H1 (cell line): ENCODE measurements at places on chromosomes 4 and X. TPM values are rescaled to one million over a fixed set of nuclear protein-coding genes. Genes with fewer than 3 reads are reported as not detected.

HMGN5 gene
- polyA plus RNA-seq, result 3.3 and 6.0 TPM in 2 replicates

DNA sequence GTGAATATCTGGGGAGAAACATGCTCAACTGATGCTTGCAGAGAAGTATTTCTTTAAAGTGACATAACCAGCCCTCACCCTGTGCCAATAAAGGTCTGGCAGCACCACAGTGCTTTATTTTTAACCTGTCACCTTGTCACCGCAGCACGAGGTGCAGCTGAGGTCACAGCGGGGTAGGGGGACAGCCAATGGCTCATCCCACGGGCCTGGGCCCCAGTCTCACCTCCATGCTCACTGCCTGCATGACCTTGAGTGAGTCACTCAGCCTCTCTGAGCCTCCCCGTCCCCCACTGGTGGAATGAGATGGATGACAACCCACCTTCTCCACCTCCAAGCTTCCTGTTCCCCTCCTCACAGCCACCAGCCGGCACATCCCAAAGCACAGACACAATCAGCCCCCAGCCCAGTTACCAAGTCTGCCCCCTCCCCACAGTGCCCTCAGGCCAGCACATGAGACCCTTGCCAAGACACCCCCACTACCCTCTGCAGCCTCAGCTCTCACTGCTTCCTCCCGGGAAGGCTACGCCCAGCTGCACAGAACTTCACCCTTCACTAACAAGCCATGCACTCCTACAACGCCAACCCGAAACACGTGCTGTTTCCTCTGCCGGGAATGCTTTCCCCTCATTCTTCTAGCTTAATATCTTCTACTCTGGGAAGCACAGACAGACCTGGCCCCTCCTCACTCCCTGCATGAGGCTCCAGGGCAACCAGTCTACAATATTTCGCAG, 24.9 kb upstream of the MAN2B2 start:
- no peak for DNase-seq

PPP2R2C gene
- 6.4 and 7.5 TPM in 2 replicates for polyA plus RNA-seq

ITGB1BP2 gene
- 2.6 and 2.9 TPM in 2 replicates for polyA plus RNA-seq

SMARCA1 gene
- polyA plus RNA-seq, result 8.6 and 13.1 TPM in 2 replicates

- peak; percentile 76 for DNase-seq
These were observed 3.3 kb upstream of the NKX3-2 start for GRCh38 chr4:13547485-13548041.

GRCh38 chr4:3215733-3216132, 33.2 kb upstream of the MSANTD1 start:
- DNase-seq, result no peak

GRCh38 chr4:13201241-13201640, 282.9 kb downstream of the RAB28 start:
- DNase-seq, result no peak

KLHL4 gene
- 4.4 and 8.8 TPM in 2 replicates for polyA plus RNA-seq

DNA sequence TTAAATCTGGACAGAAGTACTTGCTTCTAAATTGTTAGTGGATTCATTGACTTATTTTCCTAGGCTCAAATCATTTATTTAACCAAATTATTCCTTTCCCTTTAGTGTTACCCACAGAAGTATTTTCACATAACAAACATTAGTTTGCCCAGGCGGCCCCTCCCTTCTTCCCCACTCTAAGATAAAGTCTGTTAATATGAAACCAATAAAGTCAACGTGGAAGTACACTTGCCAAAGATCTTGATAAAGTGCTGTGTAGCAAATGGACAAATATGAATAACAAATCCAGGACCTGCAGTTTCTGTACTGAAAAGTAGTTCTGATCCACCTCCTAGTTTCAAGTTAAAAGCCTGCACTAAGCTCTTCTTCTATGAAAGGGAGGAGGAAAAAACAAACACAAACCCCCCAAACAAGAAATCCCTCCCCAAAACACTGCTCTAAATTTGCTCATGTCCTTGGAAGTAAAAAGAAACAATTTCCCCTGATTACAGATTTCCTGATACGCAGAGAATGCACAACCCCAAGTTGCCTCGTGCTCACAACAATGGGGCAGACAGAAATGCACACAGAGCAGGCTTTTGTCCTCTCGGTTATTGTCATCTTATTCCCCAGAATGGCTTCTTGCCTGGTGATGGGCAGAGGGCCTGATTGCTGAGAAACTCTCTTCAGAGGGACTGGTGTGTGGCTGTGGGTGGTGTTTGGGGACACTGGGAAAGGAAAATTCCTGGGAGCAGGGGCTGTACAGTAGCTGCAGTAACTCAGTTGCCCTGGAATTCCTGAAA, 23.2 kb downstream of the TMSB4X start:
- no peak for DNase-seq

DNA sequence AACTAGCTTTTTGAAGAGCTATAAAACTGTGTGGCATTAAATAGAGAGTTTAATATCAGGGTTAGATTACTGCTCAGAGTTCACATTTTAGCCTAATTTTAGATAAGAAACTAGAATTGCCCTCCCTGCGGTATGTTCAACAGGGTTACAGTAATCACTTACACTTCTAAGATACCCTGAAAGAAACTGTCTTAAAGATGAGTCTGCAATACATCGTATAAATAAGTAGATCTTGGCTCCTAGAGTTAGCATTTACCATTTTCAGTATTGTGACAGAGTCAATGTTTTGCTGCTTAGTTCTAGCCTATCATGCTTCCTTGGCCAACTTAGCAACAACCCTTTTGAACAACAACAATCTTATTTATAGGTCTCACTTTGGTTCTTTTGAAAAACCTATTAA, 217.8 kb upstream of the NDST4 start:
- DNase-seq, result no peak

GRCh38 chrX:68895341-68895755, 66.5 kb downstream of the EFNB1 start:
- DNase-seq, result no peak

GRCh38 chr4:115515366-115515765, 401.9 kb upstream of the NDST4 start:
- no peak for DNase-seq

- DNase-seq, result no peak
These were observed 1454.7 kb upstream of the IGFBP7 start for GRCh38 chr4:58564695-58565475.

- no peak for DNase-seq
These were observed 19.0 kb upstream of the GLUD2 start for GRCh38 chrX:121028419-121028818.

DNA sequence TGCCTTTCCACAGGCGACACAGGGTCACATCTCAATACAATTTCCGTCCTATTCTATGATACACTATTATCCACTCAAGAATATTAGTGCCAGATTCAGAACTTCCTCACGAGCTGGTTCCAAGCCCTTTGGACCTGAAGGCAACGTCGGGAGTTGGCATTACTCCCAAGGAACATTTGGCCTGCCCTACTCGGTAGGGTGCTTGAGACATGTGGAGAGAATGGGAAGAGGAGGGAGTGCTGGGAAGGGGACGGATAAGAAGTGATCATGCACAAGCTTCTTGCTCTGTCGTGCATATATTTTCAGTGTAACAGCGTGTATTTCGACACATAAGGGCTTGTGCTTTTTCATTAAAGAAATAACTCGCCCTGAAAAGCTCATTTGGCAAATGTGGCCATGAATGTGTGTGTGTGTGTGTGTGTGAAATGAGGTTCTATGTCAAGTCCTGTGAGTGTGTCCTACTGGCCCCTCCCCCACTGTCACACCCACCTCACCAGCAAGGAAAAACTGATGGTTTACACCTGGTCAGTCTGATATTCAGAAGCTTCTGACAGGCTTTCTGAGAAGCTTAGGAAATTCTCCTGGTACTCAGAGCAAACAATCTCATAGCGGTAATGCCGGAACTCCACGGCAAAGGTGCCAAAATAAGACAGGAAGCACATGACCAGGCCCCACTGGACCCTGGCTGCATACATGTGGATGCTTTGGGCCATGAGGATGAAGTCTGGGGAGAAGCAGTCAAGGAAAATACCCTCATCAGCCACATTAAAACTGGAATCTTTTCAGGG, 54.8 kb downstream of the ENOPH1 start:
- DNase-seq, result no peak

GRCh38 chrX:17443556-17443955, 68.6 kb downstream of the NHS start:
- DNase-seq, result no peak

DNA sequence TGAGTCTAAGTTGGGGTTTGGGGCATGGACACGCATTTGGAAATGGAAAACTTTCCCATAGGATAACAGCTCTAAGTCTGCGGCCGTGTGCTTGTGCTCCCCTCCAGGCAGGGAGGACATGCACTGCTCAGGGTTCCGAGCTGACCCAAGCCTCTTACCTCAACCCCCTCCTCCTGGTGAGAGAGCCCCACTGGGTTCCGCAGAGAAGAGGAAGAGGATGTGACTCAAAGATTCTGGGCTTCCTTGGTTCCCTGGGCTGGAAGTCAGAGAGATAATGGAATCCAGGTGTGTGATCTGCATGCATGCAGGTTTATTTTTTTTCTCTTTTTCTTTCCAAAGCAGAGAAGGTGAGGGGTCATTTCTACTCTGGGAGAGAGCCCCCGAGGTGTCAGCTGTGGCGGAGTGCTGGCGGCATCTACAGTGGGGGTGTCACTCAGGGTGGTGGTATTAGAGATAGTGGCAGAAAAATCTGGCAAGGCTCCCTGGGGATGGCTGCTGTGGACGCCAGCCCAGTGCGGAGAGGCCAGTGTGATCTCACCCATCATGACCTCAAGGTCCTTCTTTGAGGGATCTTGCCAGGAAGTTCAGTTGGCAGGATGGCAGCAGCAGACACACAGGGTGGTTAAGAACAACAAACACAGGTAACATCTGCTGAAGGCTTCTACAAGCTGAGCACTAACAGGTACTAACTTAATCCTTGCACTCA, 168.7 kb upstream of the HAND2 start:
- no peak for DNase-seq

GRCh38 chr4:119652998-119653397, 24.4 kb upstream of the PDE5A start:
- no peak for DNase-seq

- DNase-seq, result no peak
These were observed 39.9 kb downstream of the SH3BGRL start for GRCh38 chrX:81241753-81242152.

DNA sequence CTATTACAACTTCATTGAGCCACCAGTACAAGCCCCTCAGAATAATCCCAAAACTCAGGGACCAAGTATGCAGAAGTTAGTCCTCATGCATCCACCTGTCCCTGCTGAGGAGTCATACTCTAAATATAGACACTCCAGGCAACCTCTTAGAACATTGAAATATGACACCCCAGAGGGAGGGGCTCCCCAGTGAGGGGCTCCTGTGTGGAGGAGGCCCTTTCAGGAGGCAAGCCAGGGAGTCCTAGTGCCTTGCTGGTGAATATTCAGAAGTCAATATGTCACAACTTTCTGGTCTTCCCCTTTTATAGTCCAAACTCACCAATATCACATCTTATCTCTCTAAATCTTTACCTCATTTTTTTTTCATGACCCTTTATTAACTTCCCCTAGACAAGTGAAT, 1.6 kb upstream of the ARMCX6 start:
- no peak for DNase-seq

DNA sequence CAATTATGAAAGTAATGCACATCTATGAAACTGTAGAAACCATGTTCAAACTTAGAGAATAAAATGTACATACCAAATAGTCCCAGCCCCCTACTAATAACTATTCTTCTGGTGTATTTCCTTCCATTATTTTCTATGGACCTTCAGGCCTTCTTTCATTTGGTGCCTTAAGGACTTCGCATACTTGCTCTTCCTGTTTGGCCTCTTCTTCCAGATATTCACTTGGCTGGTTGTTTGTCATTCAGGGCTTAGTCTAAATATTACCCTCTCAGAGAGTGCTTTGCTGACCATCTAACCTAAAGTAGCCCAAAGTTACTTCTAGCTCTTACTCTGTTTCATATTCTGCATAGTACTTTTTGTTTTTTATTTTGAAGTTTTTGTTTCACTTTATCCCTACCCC, 70.3 kb upstream of the ARMCX2 start:
- DNase-seq, result no peak

CRMP1 gene
- polyA plus RNA-seq, result 131 and 137 TPM in 2 replicates

DNA sequence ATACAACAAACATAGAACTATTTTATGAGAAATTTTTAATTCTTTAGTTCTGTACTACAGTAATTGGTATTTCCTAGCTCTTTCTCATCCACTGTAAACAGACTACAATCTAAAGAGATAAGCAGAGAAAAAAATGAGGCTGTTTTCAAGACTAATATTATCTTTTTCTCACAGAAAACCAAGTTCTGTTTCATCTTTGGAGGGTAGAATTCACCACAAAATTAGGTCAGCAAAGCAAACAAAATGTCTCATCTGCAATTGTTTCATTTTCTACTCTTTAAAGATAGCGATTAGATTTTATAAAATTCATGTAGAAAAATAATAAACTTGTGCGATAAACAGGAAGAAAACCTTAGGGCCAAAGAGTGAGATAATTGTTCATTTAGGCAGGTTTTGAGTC, 10.8 kb downstream of the APOO start:
- DNase-seq, result no peak

- DNase-seq, result no peak
These were observed 58.2 kb upstream of the GPC4 start for GRCh38 chrX:133473451-133473850.

DNA sequence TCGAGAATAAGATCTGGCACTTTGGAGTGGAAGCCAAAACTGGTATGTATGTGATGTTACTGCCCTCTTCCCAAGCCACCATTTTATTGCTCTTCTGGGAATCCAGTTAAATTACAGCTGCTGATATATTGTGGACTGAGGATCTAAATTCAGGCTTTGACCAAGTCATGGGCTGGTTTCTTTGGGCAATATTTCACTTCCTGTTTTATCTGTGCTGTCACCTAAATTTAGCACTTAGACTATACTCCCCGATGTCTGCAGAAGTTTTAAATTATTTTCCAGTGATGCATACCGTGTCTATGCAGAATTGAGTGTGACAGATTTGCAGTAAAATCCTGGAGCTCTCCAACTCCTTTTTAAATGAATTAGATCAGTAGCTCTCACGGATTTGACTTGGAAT, 100.0 kb downstream of the TEX13A start:
- DNase-seq, result no peak

- no peak for DNase-seq
These were observed 184.5 kb downstream of the ARHGAP10 start for GRCh38 chr4:147916351-147916750.

DNA sequence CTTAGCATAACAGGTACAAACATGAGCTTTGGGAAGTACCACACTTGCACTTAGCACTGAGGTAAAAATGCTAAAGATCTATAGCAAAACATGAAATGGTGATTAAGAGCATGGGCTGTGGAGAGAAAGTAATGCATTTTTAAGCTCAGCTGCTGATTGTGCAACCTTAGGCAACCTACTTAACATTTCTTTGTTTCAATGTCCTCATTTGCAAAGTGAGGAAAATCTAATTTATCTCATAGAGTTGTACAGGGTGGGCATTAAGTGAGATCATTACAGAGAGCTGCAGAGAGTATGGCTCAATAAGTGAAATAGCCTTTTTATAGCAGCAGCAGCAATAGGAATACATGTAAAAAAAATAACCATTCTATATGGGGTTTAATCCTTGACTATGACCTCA, 87.0 kb downstream of the PAK3 start:
- no peak for DNase-seq

GRCh38 chrX:153468008-153468580, 2.3 kb downstream of the HAUS7 start:
- DNase-seq, result no peak

FRAS1 gene
- polyA plus RNA-seq, result 38.5 and 47.6 TPM in 2 replicates

IRS4 gene
- polyA plus RNA-seq, result 3.8 and 7.3 TPM in 2 replicates

RAB33A gene
- polyA plus RNA-seq, result 4.1 and 4.6 TPM in 2 replicates
